ENCODE measurements at places on chromosomes 6 and 20.

GRCh38 chr6:128032042-128032441, 131.2 kb upstream of the THEMIS start:
- DNase-seq, result no peak

GRCh38 chr6:16694781-16695578, 66.3 kb downstream of the ATXN1 start:
- DNase-seq, result peak; percentile 36

DNA sequence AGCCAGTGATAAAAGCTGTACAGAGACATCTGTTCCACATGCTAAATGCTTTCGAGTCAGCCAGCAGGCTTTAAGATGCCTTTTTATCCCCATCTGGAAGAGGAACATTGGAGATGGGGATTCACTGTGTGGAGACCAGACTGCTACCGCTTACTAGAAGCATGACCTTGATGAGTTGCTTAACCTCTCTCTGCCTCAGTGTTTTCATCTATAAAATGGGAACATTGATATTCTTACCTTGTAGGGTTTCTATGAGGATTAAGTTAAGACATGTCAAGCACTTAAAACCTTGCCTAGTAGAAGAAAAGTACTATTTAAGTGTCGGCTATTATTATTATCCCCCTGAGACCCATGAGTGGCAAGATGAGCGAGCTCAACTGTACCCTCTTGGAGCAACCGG, 165.3 kb upstream of the SNX9 start:
- DNase-seq, result no peak

DNA sequence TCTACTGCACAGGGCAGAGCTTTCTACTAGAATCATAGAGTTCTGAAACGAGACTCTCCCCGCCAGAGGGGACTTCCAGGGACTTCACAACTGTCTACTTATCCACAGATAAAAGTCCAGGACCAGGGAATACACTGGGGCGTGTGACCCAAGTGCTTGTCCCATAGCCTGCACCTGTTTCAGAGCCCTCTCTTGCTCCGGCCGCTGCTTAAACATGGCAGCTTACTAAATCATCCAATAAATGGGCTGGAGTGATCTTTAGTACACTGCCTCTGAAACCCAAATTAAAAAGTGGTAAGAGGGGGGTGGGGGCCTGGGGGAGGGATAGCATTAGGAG, 8.9 kb upstream of the RAB44 start:
- DNase-seq, result no peak

DNA sequence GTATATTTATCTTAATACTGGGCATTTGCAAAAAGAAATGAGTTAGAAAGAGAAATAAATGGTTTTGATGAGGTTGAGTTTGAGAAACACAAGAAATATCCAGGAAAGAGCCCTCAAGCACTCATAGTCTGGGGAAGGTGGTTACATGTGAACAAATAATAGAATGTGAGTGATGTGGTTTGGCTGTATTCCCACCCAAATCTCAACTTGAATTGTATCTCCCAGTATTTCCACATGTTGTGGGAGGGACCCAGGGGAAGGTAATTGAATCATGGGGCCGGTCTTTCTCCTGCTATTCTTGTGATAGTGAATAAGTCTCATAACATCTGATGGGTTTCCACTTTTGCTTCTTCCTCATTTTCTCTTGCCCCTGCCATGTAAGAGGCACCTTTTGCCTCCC, 334.1 kb downstream of the COL12A1 start:
- DNase-seq, result no peak

- DNase-seq, result no peak
These were observed 43.6 kb downstream of the ANKEF1 start for GRCh38 chr20:10078403-10078802.

- no peak for DNase-seq
These were observed 182.5 kb downstream of the GJA10 start for GRCh38 chr6:90076511-90077415.

DNA sequence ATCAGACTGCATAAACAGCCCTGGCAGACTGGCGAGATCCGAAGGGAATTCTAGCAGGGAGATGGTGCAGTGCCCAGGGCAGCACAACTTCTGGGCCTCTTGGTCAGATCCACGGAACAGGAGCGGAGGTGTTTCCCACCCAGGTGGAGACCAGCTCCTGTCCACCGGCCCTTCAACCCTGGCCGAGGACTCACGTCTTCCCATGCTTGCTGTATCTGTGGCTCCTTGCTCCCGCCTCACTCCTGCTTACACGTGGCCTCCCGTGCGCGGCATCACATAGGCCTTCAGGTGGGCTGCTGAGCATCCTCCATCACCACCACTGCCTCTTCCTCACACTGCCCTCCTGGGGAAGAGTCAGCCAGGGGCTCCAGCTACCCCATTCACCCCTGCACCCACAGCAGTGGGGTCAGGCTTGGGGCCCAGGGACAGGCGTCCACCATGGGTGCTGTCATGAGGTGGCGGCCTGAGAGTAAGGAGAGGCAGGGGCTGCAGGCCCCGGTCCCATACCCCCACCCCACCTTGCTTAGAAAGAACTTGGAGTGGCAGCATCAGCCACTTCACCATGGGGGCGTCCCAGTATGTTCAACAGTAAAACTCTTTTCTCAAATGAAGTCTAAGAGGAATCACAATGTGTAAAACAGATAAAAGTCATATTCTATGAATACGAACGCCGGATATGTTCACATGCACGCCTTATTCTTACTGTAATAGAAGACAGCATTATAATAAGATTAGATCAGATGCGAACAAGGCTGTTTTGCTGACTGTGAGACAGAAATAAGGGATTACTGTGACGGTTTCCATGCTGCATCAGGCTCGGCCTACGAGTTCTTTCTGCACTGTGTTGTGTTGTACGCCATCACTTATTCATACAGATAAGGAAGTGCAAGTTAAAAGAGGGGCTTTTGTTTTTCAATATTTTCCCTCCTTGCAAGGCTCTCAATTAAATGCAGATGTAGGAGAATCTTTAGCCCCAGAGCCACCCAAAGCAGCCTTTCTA, 165.4 kb downstream of the GRM4 start:
- no peak for DNase-seq

All from stimulated activated CD4-positive, alpha-beta T cell treated with anti-CD3 and anti-CD28 coated beads, Interleukin-4, amount 100 ng/mL, for 24 hours (primary cell).